ENCODE measurements at places on chromosomes 2 and 18. TPM values are rescaled to one million over a fixed set of nuclear protein-coding genes. Genes with fewer than 3 reads are reported as not detected.

Gene KIF5C
- 2.3 TPM for total RNA-seq

DNA sequence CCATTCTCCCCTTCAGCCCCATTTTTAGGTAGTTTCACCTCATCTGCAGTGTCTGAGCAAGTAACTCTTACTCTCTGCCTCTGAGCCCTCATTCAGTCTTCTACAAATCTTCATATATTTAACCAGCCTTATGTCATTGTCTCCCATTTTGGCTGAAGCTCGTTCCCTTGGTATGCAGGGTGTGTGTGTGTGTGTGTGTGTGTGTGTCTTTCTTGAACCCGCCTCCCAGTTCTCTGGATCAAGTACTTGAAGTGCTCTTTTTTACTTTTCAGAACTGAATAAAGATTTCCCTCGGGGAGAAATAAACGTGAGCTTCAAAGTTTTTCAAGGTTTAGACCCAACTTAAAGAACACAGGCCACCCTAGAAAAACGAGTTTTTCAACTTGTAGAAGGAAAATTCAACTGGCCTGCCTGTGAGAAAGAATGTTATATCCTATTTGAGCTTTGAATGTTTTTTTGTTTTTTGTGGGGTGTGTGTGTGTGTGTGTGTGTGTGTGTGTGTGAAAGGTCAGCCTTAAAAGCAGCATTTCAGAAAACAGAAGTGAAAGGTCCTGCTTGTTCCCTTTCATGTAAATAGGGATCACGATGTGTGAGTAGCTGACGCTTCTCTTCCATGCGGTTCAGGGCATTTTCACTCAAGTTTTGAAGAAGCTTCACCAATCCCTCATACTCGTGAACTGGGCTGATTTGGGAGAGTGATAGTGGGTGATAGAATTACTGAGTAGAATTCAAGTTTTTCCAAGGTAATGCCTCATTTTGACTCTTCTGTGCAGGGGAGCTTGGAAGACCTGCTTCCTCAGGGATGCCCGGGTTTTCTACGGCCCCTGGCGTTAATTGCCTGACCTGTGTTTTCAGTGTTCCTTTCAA lies 50.6 kb upstream of the EML6 start:
- peak; percentile 22 for DNase-seq

GRCh38 chr2:240240017-240240734 lies 99.7 kb upstream of the OTOS start:
- no peak for DNase-seq

- no peak for DNase-seq
These were observed 149.3 kb downstream of the FAM124B start for GRCh38 chr2:224252631-224253030.

DNA sequence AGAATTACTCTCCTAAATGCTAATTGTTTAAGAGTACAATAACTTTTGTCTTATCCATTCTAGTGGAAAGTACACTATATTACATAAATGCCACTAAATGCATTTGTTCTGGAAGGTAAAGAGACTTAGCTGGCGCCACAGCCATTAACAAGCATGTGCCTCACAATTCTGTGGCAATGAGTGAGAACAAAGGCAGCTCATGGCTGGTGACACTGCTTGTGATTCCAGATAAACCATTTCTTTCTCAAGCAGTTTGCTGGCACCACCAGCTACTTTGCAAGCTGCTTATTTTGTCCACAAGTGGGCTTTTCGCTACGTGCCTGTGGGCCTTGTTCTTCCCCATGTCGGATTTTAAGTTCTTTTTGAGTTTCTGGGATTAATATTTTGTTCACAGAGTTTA lies 147.6 kb upstream of the SMAD7 start:
- no peak for DNase-seq

DNA sequence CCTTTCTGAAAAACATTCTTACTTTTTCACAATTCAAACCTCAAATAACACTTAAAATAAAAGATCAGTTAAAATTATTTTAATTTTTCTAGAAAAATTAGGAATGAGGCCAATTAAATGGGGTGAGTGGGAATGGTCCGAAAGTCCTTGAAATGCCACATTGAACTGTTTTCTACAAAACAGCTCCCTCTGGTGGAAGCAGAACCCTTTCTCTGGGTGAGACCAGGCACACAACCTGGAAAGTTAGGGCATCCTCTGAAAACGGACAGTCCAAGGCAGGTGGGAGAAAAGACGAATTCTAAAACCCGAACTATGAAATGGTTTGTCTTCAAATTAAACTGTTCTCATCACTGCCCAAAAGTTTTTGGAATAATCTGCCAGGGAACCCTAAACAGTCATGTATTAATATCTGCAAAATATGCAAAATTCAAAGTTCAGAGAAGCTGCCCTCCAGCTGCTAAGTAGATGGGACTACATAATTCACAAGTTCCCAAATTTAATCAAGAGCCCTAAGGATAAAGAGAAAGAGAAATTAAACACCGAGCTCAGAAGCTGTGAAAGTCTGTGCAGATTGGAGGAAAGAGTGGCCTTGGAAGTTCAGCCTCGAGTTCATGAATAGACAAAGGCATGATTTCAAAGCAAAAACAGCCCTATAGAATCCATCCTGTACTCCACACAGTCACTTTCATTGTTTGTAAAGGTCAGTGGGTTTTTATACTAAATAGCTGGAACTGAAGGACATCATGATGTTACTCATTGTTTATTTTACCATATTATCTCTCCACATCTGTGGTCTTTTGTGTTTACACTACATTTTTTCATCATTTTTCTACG lies 108.3 kb downstream of the PIEZO2 start:
- DNase-seq = no peak
